ENCODE measurements at places on chromosomes 7 and 10.

- peak; percentile 8 for DNase-seq
Observed at GRCh38 chr10:15719899-15720634, at the start of gene ITGA8. Gene ITGA8 (minus strand): TSS chr10:15719922. CDS start chr10:15719771, 151 bp downstream.

GRCh38 chr7:114450431-114450830, 35.8 kb downstream of the FOXP2 start:
- DNase-seq: no peak

DNA sequence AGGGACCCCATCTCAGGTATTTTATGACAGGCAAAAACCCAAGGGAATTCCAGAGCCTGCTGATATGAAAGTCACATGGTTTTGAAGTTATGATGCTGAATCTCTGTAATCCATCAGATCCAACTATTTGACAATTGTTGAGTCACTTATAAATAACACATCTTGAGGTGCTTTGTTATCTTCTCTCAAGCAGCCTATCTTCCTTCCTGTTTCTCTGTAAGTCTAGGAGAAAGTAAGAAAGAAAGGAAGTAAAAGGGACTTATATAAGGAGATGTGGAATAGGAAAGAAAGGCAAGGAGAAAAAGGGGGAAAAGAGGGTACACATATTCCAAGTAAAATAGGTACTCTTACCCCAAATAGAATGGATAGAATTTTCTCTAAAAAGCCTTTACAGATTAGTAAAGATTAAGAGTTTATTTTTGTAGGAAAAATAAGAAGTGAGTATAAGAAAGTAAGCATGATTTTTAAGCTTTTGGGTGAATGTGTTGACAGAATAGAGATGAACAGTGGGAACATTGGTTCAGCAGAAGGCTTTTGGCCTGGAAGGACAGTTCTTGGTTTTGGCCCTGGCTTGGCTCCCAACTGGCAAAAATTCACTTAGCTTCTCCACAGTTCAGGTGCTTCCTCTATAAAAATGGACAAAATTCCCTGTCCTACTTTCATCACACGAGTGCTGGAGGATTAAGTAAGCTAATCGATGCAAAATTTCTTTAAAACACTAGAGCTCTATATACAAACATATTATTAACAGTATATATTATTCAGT, 39.6 kb upstream of the ANK3 start:
- no peak for DNase-seq

DNA sequence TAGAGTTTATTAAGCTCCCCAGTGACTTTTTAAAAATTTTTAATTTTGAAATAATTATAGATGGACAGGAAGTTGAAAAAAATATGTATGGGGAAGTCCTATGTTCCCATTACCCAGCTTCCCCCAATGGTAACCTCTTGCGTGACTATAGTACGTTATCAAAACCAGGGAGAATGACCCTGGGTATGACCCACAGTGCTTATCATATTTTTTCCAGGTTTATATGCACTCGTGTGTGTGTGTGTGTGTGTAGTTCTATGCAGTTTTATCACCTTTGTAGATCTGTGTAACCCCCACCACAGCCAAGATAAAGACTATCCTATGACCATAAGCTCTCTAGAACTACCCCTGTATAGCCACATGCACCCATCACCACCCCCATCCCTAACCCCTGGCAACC, 72.8 kb downstream of the TBXAS1 start:
- no peak for DNase-seq

- no peak for DNase-seq
Observed at GRCh38 chr7:32150039-32150438, 79.8 kb upstream of the PDE1C start.

DNA sequence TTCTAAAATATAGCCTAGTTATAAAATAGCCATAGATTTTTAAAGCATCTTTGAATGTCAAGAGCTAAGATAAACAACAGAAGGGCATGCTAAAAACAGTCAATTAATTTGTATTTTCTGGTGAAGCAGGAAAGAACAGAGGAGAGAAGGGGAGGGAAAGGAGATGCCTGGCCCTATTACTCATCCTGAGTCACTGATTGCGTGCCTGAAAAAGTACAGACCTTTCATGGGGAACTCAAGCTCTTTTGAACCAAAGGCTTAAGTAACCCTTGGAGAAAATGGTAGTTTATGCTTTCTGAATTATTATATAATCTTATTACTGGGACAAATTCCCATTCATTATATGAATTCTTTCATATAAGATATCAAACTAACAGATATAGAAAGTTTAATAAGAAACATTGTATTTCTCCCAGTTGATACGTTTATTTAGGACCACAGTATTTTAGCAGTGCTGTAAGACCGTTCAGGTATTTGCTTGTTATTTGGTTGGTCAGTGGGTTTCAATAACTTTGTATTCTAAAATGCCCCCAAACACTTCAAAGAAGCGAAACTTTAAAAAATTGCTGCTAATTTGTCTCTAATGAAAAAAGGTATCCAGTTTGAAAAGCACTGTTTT, 151.3 kb downstream of the HGF start:
- DNase-seq: no peak

DNA sequence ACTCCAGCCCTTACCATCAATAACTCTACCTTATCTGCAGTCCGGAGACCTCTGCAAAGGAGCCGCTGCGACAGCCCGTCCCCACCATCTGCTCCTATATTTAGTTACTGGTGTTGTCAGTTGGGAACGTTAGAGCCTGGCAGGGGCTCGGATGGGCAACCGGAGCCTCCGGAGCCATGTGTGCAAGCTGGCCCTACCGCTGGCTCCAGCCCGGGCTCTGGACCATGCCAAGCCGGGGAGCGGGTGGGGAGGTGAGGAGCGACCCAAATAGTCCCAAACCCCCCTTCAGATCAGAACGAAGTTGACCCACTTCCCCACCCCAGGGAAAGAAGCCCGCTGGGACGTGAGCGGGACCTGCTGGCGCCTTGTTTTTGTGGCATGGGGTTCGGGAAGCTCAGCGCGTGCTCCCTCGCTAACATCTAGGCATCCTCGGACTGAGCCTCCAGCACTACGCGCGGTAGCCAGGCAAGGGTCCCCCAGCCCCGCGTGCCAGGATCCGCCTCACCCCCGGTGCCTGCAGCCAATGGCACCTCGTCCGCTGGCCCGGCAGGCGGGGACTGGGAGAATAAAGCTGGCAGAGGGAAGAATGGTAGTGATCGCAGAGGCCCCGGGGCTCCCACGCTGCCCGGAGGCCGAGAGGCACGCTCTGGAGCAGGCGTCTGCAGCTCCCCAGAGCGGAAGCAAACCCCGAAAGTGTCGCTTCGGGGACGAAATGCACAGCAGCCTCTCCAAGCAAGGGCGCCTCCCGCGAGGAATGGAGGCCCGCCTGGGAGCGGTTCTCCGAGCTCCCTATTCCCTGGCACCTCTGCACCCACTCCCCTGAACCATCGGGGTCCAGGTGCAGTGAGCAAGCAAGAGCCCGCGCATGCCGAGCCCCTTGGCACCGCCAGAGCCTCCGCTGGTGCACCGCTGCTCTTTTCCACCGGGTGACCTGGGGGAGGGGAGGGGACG, 679 bp downstream of the LRRC20 start:
- peak; percentile 52 for DNase-seq

GRCh38 chr10:76398043-76398710, 966.8 kb downstream of the LRMDA start:
- no peak for DNase-seq

GRCh38 chr10:24505759-24506158, 217.9 kb downstream of the ARHGAP21 start:
- no peak for DNase-seq

DNA sequence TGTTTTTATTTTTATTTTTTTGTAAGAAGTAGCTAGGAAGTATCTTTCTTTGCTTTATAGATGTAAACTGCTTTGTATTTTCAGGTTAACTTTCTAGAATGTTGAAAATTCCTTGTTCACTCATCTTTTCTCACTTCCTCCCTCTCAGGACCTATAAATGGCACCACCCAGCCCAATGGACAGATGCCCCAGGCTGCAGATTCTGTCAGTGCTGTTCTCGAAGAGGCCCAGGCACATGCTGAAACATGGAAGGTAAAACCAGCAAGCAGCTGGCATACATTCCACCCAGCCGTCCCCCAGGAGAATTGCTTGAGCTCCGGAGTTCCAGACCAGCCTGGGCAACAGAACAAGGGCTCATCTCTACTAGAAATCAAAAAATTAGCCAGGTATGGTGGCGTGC, 47.1 kb upstream of the PDSS1 start:
- DNase-seq: no peak

DNA sequence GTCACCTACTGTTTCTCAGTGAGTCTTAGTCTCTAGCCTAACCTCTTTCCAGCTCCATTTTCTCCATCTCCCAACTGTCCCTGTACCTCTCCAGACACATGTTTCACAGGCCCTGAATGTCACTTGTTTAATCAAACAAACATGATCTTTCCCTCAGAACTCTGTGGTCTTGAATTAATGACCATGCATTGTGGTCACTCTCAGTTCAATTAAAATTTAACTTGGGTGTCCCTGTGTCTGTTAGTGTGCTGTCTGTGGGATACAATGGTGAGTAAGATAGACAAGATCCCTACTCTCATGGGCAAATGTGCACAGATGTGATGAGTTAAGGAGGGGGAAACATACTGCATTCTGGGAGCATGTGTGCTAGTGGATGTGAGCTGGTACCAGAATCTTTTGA, 65.0 kb downstream of the RBM33 start:
- DNase-seq: no peak

DNA sequence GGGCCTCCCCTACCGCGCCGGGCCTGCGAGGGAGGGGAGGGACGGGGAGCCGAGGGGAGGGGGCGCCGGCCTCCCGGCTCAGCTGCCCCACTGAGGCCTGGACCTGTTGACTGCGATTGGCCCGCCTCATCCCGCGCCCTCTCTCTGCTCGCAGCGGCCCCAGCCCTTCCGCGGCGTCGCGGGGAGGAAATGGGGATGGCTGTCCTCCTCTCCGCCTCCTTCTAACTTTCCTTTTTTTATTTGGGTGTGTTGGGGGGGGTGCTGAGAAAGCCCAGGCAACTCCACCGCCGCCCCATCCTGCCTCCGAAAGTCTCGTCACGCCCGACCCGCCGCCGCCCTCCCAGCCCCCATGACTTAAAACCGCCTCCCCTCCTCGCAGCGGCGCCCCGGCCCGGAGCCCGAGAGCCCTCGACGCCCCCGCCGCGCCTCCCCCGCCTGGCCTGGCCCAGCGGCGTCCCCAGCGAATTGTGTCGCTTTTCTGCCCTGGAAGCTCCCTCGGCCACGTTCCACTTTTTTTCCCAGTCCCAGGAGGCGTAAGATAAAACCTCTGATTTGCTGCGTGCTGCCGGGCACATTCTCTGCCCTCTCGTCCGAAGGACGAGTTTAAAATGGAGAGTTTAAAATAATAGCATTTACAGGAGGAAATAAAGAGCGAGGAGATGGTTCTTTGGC, 842 bp upstream of the SKIDA1 start:
- peak; percentile 67 for DNase-seq

- no peak for DNase-seq
Observed at GRCh38 chr10:25176421-25176968, 1.7 kb downstream of the GPR158 start.

GRCh38 chr10:7750222-7750621, 37.6 kb downstream of the KIN start:
- DNase-seq: no peak

GRCh38 chr10:10233229-10233628, 784.4 kb upstream of the CELF2 start:
- DNase-seq: no peak

GRCh38 chr10:128040096-128040495, 86.1 kb downstream of the MKI67 start:
- DNase-seq: no peak

DNA sequence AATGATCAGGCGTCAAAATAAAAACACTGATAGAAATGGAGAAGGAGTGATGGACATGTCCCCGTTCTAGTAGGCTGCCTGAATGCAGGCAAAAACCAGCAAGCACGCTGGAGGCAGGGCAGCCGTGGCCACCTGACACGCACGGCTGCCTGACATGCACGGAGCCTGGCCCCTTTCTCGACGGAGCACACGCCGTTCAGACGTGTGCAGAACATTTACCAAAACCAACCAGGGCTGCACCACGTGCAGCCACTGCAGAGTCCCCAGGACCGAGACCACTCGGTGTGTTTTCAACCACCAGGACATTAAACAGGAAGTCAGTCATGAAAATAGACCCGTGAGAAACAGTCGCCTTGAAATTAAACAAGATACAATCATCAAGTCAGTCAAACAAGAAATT, 61.9 kb upstream of the NKX6-2 start:
- DNase-seq: no peak

- no peak for DNase-seq
Observed at GRCh38 chr10:97596101-97597082, 6.9 kb downstream of the C10orf62 start.
